ENCODE measurements at places on chromosomes 5 and 9.

DNA sequence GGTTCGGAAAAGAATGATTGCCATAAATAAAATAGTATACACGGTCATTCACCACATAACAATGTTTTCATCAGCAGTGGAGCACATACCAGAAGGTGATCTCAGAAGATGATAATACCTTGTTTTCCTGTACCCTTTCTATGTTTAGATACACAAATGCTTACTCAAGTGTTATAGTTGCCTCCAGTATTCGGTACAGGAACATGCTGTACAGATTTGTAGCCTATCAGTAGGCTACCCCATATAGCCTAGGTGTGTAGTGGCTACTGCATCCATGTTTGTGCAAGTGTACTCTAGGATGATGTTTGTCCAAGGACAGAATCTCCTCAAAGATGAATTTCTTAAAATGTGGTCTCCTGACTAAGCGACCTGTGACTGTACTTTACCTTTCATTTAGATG lies 59.2 kb downstream of the ICE1 start:
- DNase-seq: no peak

DNA sequence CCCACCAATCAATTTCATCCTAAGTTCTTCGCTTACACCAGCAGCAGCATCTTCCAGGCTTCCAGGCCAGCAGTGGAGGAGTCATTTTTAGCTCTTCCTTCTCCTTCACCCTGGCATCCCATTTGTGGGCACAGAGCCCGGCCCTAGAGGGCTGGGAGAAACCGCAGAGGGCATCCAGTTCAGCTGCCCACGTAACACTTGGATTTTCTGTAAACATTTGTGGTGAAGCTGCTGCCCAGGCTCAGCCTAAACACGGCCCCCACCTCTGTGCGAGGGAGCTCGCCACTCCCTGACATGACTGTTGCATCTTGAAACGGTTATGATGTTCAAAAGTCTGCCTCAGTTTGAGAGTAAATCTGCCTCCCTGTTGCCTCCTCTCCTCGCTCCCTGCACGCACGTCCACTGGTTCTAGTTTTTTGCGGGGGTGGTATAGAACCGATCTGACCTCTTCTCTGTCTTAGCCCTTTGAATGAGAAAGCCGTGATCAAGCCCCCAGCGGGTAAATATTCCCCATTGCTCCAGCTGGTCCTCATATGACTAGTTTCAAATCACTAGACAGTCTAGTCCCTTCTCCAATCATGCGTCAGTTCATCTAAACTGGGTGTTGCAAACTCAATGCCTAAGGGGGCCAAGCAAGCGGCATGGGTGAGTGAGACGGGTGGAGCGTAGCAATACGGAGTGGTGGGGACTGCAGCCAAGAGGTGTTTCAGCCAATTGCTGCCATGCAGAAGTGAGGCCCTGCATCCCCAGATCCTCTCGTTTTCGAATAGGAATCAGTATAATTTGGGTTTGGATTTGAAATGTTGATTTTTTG lies 34.9 kb upstream of the N4BP3 start:
- no peak for DNase-seq

DNA sequence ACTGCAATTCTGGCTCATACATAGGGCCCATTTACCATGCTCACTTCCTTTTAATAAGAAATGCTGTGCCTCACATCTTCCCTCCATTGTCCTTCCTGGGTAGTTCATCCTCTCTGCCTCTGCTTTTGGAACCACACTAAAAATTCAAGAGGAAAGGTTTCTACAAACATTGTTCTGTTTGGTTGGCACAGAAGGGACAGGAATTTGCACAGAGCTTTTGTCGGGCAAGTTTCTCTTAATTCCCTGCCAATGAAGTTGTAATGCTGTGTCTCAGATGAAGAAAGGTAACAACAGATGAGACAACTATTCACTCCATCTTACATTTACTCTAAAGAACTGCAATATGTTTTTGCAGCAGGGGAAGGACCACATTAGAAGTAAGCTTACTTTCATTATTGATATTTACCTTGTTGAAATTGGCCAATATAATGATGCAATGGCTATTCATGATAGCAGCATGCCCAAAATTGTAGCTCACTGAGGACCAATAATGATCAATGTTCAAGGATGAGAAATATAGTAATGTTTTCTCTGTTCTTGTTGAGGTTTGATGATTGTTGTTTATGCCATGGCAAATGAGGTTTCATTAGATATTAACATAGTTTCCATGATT lies 82.5 kb upstream of the HMHB1 start:
- no peak for DNase-seq

GRCh38 chr5:1593903-1594356 lies 70.2 kb upstream of the LPCAT1 start:
- DNase-seq: no peak

DNA sequence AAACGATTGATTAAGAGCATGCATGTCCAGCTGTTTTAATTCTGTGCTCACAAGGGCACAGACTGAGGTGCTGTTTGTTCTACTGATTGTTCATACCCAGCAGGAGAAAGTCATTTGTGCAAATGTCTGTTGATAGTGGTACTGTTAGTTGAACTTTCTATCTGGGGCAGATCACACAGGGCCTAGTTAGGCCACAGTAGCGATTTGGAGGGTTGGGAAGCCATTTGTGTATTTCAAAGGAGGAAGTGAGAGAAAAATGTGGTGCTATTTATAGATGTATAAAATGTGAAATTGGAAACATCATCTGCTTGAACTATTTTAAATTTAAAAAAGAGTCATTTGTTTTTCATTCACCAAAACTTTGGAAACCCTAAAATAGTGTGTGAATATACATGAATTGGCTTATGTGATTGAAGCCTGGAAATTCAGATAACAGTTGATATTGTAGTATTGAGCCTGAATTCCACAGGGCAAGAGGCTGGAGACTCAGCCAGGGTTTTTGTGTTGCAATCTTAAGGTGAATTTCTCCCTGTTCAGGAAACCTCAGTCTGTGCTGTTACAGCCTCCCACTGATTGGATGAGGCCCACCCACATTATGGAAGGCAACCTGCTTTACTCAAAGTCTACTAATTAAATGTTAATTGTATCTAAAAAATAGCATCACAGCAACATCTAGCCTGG lies 162.0 kb upstream of the CDKN2B start:
- DNase-seq: no peak

- no peak for DNase-seq
Observed at GRCh38 chr5:87347841-87348240, 64.9 kb downstream of the CCNH start.

GRCh38 chr9:123320814-123321213 lies 35.2 kb upstream of the CRB2 start:
- no peak for DNase-seq

DNA sequence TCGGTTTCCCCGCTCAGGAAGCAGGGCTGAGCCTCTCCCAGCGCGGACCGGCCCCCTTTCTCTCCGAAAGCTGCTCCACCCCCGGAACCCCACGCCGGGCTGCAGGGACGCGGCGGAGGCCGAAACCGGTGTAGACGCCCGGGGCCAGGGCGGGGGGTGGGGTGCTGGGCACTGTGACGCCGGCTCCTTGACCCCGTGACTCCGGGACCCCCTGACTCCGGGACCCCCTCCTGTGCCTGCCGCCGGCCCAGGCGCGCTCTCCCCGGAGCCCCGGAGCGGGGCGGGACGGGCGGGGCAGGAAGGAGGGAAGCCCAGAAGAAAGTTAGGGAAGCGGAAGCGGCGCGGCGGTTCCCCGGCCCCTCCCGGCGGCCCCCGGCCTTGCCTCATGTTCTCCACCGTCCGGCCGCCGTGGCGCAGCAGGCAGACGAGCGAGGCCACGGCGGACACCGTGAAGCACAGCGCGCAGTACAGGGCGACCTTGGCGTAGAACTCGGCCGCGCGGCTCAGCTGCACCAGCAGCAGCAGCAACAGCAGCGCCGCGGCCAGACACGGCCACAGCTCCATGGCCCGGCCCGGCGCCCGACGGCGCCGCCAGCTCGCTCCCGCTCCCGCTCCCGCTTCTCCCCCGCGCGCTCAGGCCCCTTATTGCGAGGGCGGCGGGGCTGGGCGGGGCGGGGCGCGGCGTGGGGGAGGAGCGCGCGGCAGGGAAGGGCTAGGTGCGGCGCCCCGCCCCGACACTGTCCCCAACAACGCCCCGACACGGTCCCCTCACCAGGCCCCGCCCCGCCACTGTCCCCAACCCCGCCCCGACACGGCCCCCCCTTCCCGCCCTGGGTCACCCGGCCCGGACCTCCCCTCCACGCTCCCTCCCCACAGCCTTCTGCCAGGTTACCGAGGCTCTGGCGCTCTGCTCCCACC lies at the start of gene AGPAT2:
AGPAT2 (minus strand) TSS at position 664 of the 918 bp plus-strand sequence; CDS start at position 564, 100 bp downstream.
- DNase-seq: peak; percentile 94

DNA sequence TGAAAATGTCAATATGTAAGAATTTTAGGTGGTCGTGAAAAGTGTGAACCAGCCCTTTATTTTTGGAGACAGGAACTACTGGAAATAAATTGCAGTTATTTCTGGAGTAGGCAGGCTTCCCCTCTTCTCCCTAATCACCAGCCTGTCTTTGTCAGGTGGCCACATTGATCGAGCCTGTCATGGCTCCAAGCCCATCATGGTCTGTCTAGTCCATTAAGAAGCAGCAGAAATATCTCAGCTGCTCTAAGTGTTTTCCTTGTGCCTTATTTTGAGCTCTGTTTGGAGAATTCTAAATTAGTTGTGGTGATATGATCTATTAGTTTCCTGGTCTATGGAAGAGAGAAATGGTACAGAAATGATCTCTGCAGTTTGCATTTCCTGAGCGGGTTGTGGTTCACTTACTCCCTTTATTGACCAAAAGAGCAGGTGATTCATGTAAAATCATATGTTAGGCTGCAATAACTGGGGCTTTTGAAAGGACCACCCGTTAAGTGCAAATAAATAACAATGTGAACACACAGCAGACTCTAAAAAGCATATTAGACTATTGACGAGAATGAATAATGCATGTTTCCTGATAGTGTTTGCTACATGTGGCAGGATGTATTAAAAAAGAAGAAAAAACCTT lies 42.3 kb downstream of the BASP1 start:
- no peak for DNase-seq

Data from D341Med (cell line).